ENCODE measurements at places on chromosomes 5 and 9. TPM values are rescaled to one million over a fixed set of nuclear protein-coding genes. Genes with fewer than 3 reads are reported as not detected.
A peak's percentile ranks its signal among the peaks of the same experiment; 100 is the strongest.

DNA sequence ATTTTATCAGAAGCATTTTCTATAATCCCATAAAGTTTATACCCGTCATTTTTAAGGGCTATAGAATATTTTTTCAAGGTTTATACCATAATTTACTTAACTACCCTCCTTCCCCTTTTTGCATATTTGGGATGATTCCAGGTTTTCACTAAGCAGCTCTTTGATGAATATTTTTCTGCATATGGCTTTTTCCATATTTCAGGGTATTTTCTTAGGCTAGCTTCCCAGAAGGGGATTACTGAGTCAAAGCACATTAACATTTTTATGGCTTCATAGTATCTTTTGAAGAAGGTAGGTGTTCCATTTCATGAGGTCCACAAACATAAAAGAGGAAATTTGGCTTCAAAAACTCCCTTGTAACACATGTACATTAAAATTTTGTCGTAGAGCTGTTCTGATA, 14.6 kb upstream of the COL15A1 start:
- DNase-seq, result no peak

The SSBP2 gene
- 26.7 TPM for total RNA-seq

- no peak for DNase-seq
Observed at GRCh38 chr9:87425202-87425601, 72.5 kb upstream of the DAPK1 start.

DNA sequence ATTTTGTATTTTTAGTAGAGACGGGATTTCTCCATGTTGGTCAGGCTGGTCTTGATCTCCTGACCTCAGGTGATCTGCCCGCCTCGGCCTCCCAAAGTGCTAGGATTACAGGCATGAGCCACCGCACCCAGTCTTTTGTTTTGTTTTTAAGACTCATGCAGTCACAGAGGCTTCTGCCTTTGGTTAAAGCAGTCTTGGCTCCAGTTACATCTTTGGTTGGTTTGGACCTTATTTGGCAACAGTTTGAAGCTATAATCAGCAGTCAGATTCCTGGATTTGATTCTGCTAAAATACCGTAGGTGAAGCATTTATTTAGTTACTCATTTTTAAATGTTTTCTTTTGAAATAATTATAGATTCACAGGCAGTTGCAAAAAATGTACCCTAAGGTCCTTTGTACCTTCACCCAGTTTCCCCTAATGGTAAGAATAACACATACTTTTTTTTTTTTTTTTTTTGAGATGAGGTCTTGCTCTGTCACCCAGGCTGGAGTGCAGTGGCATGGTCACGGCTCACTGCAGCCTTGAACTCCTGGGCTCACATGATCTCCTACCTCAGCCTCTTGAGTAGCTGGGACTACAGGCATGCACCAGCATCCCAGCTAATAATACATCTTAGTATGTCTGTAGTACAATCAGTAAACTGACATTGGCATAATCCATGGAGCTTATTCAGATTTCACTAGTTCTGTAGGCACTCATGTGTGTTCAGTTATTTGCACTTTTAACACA, 15.7 kb downstream of the USP20 start:
- no peak for DNase-seq

GRCh38 chr5:77563475-77563874, 71.4 kb upstream of the WDR41 start:
- no peak for DNase-seq

The ANKRD34B gene
- not detected for total RNA-seq

- DNase-seq, result no peak
Observed at GRCh38 chr9:27541740-27542139, 12.1 kb upstream of the MOB3B start.

- DNase-seq, result no peak
Observed at GRCh38 chr9:95494022-95494415, 22.8 kb downstream of the PTCH1 start.

- DNase-seq, result peak; percentile 62
Observed at GRCh38 chr9:69168709-69169217, 5.3 kb upstream of the TJP2 start.

DNA sequence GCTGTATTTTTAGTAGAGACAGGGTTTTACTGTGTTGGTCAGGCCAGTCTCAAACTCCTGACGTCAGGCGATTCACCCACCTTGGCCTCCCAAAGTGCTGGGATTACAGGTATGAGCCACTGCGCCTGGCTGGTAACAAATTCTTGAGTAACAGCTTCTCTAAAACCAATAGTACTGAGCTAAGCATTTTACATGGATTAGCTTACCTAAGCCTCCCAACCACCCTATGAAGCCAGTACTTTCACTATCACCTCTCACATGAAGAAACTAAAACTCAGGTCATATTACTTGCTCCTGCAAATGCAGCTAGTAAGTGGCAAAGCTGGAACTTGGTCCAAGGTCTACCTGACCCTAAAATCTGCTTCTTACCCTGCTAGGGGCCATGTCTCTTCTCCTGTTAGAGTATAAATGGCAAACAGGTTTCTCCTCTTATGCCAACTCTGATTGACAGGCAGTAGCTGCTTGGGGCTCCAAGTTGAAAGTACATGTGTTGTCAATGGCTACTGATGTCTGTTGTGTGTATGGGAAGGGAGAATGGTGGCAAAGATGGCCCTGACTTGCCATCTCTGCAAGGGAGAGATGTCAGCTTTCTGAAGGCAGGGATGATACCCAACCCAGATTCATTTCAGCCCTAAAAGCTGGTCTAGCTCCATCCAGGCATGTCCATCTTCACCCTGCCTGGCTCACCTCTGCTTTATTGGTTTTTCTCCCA, 4.0 kb downstream of the PHF19 start:
- DNase-seq, result no peak

GRCh38 chr5:167934551-167934971, 356.9 kb upstream of the WWC1 start:
- DNase-seq, result no peak

DNA sequence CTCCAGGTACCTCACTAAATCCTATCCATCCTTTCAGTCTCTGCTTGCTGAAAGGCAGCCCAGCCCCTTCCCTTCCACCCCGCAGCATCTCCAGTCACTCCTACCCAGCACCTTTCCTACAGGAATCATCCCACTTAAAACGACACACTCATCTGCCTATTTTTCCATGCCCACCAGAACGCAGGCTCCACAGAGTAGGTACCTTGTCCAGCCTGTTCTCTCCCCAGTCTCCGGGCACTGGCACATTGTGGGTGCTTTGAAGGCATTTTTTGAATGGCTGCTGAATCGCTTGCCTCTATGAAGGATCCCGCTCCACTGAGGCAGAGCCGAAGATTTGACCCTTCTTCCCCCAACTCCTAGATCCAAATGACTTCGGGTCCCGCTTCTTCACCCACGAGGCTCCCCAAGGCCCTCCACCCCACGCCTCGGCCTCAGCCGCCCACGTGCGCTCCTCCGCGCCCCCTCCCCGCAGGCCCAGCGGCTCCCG, 15.6 kb downstream of the LHX6 start:
- no peak for DNase-seq

GRCh38 chr9:77648234-77649108, at the start of gene GNA14:
TSS of gene GNA14 (minus strand) at chr9:77648322. CDS start at chr9:77647793, 529 bp downstream.
- peak; percentile 21 for DNase-seq

The SPATA31C1 gene
- not detected for total RNA-seq

The NAIP gene
- 11.3 TPM for total RNA-seq

DNA sequence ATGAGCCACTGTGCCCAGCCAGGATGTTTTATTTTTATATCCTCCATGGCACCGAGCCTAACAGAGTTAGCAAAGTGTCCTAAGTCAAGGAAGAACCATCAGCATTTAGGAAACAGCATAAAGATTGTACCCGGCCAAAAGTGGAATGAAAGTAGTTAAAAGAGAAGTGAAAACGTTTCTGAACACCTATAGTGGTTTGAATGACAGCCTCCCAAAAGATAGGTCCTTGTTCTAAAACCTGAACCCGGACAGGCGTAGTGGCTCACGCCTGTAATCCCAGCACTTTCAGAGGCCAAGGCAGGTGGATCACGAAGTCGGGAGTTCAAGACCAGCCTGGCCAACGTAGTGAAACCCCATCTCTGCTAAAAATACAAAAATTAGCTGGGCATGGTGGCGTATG, 37.4 kb downstream of the ZFAND5 start:
- no peak for DNase-seq

- no peak for DNase-seq
Observed at GRCh38 chr9:26310294-26310693, 582.3 kb downstream of the CAAP1 start.

DNA sequence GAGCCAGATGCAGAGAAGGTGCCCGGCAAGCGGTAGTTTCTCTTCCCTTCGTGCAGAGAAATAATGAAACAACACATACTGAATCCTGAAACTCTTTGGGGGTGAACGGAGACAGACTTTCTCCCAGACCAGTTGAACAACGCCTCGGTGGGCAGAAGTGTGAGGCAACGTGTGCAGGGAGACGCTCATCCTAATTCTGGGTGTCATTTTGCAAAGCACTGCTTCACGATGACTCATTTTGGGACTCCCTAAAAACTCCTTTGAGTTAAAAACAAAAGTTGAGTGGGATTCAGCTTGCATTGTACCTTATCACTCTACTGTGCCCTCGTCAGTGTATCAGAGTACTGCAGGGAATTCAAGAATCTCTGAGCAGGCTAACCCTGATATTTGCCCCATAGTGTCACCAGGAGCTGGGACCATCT, 3.5 kb upstream of the NEK6 start:
- DNase-seq, result no peak

The PCDHGA6 gene
- total RNA-seq, result 0.11 TPM

DNA sequence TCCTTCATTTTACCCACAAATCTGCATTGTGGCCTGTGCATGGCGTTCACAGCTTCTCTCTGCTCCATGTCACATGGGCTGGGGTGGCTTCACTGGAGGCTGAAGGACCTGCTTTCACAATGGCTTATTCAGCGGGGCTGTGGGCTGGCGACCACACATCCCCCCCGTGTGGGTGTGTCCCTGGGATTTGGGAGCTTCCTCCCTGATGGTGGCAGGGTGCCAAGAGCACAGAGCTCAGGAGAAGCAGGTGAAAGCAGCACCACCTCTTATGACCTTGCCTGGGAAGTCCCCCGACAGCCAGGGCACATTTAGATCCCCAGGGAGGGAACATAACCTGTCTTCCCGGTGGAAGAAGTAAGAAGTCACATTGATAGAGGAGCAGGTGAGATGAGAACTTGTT, 5.0 kb upstream of the MED10 start:
- no peak for DNase-seq

The ZNF483 gene
- 2.3 TPM for total RNA-seq

DNA sequence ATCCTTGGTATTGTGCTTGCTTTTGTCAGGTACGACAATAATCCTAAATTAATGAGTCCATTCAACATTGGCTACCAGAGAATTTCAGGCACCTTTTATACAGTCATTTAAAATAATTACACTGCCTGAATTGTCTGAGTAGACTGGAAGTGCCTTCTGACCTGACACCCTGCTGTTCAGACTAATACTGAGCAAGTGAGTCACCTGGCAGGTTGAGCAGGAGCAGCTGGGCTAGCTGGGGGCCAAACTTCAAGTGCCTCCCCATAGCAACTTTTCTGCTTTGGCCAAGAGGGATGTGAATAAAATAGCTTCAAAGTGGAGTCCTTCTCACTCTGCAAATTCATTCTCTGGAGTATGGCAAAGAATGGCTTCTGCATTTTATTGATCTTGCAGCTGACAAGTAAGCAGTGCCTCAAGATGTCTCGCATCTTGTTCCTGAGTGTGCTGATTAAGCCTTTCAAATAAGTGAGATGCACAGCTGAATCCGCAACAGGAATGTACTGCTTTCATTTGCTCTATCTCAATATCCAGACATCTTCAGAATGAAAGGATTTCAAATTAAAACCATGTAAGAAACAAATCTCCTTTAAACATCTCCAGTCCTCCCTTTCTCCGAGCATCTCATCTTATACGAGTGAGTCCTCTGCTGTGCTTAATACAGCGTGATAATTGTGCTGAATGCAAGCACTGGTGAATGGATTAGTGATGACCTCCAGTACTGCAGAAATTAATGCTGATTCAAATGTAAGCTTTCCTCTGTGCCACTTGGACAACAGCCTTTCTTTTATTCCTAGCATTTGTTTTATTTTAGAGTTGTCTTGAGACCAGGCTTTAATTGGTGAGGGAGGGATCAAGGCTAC, 271.2 kb downstream of the EDIL3 start:
- DNase-seq, result no peak

DNA sequence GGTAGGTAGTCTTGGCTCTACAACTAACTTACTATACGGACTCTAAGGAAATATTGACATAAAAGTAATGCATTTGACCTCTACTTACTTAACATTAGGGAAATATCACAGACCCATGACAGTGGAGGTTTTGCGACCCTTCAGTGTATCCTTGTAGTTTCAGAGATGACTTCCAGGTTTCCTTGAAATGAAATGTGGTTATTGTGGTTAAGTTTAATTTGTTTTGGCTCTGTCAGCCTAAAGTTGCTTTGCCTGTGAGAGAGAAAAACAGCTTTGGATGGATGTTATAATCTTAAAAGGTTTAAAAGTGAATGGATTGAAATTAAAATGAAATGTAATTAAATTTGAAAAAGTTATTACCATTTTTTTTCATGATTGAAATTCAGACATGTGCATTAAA, 42.9 kb downstream of the LRRTM2 start:
- DNase-seq, result no peak

DNA sequence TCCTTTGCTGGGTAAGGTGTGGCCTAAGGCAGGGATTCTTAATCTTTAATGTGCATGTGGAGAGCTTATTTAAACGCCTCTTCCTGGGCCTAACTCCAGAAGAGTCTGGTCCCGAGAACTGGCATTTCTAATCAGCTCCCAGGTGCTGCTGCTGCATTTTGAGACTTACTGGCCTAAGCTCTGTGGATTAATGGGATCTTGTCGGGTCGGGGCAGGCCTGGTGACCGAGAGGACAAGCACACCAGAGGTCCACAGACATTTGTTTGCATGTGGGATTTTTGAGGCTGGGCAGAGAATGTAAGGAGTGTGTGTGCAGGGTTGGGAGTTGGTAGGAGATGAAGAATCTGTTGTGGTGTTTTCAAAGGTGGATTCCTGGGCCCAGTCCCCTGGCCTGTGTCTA, 95.0 kb upstream of the DAP start:
- no peak for DNase-seq

DNA sequence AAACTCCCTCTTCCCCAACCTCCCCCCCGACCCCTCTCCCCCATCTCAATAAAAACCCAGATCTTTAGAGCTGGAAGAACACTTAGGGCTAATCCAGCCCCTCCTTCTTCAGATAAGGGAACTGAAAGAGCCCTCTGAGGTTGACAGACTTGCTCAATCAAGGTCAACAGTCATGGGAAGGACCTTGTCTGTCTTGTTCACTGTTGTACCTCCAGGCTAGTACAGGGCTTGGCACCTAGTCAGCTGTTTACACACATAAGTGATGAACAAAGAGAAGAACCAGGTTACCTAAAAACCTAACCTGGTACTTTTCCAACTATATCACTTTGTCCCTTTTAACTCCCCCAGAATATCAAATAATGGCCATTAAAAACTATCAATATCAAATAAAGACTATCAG, 2.4 kb downstream of the TTC39B start:
- no peak for DNase-seq

DNA sequence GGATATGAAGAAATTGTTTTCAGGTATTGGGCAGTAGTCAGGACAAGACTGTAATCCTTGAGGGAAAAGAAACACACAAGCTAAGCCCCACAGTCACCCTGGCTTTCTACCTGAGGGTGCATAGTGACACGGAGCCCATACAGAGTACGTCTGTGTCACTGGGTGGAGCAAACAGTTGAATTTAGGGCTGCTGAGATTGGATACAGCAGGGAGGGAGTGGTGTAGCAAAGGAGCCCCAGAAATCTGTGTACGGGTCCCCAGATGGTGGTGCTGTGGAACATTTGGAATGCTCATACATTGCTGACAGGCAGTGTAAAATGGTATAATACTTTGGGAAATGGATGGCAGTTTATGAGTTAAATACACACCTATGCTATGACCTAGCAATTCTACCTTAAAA, 5.1 kb downstream of the TRMT10B start:
- no peak for DNase-seq

The PIP5KL1 gene
- 2.6 TPM for total RNA-seq

The TLN1 gene
- total RNA-seq, result 450 TPM

GRCh38 chr5:154967421-154968024, 26.6 kb downstream of the MRPL22 start:
- DNase-seq, result no peak

The GMCL2 gene
- total RNA-seq, result not detected

Data from activated CD8-positive, alpha-beta T cell treated with anti-CD3 and anti-CD28 coated beads, Interleukin-2, amount 10 ng/mL, durations not matched to agents 7 days and 5 days (primary cell).